ENCODE measurements at places on chromosomes 6 and 20.
A peak's percentile ranks its signal among the peaks of the same experiment; 100 is the strongest.

DNA sequence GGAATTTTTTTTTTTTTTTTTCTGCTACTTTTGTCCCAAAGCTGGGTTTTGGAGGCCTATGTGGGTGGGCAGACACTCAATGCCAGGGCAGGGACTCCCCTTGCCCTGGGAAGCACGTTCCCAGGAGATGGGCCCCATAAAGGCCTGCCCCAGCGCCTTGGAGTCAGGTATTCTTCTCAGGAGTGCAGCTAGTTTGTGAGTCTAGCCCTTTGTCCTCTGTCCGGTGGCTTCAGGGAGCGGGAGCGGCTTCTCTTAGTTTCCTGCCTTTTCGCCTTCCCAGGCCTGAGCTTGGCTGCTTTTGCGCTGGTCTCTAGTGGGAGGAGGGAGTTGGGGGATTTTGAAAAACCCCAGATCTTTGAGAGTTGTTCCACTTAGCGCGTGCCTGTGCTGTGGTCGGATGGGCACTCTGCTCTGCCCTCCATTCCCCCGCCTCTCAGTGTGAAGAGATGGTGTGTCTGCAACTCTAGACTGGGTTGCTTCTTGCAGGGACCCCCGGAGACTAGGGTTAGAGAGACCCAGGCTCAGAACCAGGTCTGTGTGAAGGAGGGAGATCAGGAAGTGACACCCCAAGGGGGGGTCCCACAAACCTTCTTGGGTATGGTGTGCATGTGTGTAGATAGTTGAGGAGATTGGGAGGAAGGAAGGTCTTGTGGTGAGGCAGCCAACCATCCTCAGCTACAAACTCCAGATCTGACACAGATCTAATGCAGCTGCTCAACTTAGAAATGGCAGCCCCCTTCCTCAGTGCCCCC lies 1.3 kb downstream of the PLCG1 start:
- H3K36me3 ChIP-seq: no peaks in the 10 kb centered on the region
- peaks cover 73% of the 10 kb centered on the region for H3K4me1 ChIP-seq
- H3K27ac ChIP-seq: peak overlapping the region; percentile 96
- H3K27me3 ChIP-seq: no peaks in the 10 kb centered on the region
- peak overlapping the region; percentile 95 for H3K4me3 ChIP-seq

GRCh38 chr20:57408536-57409233 lies 17.5 kb downstream of the RBM38 start:
- H3K4me3 ChIP-seq: no peak overlapping the region
- no peaks in the 10 kb centered on the region for H3K27me3 ChIP-seq
- H3K27ac ChIP-seq: no peak overlapping the region

DNA sequence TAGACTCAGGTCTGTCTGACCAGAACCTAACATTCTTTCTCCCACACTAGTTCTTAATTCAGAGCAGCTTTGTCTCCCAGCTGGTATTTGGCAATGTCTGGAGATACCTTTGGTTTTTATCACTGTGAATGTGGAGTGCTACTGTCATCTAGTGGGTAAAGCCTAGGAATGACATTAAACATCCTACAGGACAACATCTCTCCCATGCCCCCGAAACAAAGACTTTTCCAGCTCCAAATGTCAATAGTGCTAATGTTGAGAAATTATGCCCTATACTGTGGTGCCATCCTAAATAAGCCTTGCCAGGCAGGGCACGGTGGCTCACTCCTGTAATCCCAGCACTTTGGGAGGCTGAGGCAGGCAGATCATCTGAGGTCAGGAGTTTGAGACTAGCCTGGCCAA lies 4.2 kb upstream of the TTPAL start:
- H3K4me1 ChIP-seq: peaks cover 4% of the 10 kb centered on the region
- no peak overlapping the region for H3K4me3 ChIP-seq
- no peak overlapping the region for H3K27ac ChIP-seq

- H3K36me3 ChIP-seq: peaks cover 35% of the 10 kb centered on the region
- no peaks in the 10 kb centered on the region for H3K27me3 ChIP-seq
- no peak for DNase-seq
- H3K4me1 ChIP-seq: peaks cover 29% of the 10 kb centered on the region
- peak overlapping the region; percentile 9 for H3K27ac ChIP-seq
Measured at GRCh38 chr6:53264915-53265607, 83.7 kb downstream of the ELOVL5 start.

GRCh38 chr20:34514897-34515483 lies 1.2 kb upstream of the DYNLRB1 start:
- peaks cover 38% of the 10 kb centered on the region for H3K4me1 ChIP-seq
- H3K4me3 ChIP-seq: peak overlapping the region; percentile 94
- peak overlapping the region; percentile 97 for H3K27ac ChIP-seq
- no peaks in the 10 kb centered on the region for H3K36me3 ChIP-seq
- no peak for DNase-seq

DNA sequence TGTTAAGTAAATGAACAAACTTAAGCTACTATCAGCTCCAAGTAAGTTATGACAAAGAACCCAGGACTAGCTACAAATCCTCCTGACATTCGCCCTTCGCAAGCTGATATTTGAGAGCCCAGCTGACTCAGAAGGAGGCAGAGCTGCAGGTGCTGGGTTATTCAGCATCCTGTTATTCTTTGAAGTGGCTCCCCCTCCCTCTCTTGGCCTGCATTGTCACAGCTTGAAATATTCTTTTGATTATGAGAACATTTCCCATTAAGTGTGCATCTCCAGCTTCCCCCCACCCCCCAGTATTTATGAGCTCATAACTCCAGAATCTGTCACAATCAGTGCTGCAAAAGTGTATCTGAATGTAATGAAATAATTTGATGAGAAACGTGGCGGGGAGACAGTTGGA lies 78.8 kb upstream of the RALY start:
- no peaks in the 10 kb centered on the region for H3K36me3 ChIP-seq
- DNase-seq: no peak
- no peaks in the 10 kb centered on the region for H3K4me1 ChIP-seq
- no peak overlapping the region for H3K27ac ChIP-seq
- H3K4me3 ChIP-seq: no peak overlapping the region

- H3K4me3 ChIP-seq: no peak overlapping the region
- H3K27ac ChIP-seq: no peak overlapping the region
- H3K4me1 ChIP-seq: no peaks in the 10 kb centered on the region
- peaks cover 19% of the 10 kb centered on the region for H3K36me3 ChIP-seq
- DNase-seq: peak; percentile 68
Measured at GRCh38 chr20:1308067-1308701, 20.8 kb downstream of the SDCBP2 start.

GRCh38 chr6:37432590-37432915 lies 468 bp upstream of the CMTR1 start:
- H3K27ac ChIP-seq: peak overlapping the region; percentile 96
- peaks cover 16% of the 10 kb centered on the region for H3K36me3 ChIP-seq
- H3K27me3 ChIP-seq: no peaks in the 10 kb centered on the region
- DNase-seq: no peak
- H3K4me3 ChIP-seq: peak overlapping the region; percentile 94
- peaks cover 30% of the 10 kb centered on the region for H3K4me1 ChIP-seq

- H3K36me3 ChIP-seq: no peaks in the 10 kb centered on the region
- H3K27ac ChIP-seq: no peak overlapping the region
- H3K4me1 ChIP-seq: no peaks in the 10 kb centered on the region
- H3K27me3 ChIP-seq: no peaks in the 10 kb centered on the region
- no peak for DNase-seq
Measured at GRCh38 chr6:54775576-54775975, 71.0 kb upstream of the FAM83B start.

GRCh38 chr6:16987996-16988395 lies 113.9 kb upstream of the STMND1 start:
- no peak overlapping the region for H3K4me3 ChIP-seq
- no peaks in the 10 kb centered on the region for H3K27me3 ChIP-seq
- no peaks in the 10 kb centered on the region for H3K4me1 ChIP-seq
- H3K27ac ChIP-seq: no peak overlapping the region
- no peaks in the 10 kb centered on the region for H3K36me3 ChIP-seq
- DNase-seq: no peak

DNA sequence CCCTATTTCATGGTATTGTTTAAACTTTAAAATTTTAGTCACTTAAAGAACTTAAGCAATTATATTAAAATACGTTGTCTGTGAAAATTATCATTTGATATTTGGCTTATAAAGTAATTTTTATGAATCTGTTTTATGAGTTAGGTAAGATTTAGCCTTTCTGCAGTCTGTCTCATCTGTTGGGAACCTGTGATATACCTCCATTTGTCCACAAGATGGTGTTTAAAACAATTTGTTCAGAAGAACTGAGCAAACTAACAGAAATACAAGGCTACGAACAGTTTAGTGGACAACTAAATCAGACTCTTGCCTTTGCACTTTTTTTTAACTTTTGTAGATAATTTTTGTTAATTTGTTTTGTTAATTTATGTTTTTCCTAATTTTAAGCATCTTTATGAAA lies 92.4 kb downstream of the COL9A1 start:
- no peak overlapping the region for H3K27ac ChIP-seq
- no peak overlapping the region for H3K4me3 ChIP-seq
- no peak for DNase-seq
- H3K36me3 ChIP-seq: no peaks in the 10 kb centered on the region
- H3K27me3 ChIP-seq: no peaks in the 10 kb centered on the region

DNA sequence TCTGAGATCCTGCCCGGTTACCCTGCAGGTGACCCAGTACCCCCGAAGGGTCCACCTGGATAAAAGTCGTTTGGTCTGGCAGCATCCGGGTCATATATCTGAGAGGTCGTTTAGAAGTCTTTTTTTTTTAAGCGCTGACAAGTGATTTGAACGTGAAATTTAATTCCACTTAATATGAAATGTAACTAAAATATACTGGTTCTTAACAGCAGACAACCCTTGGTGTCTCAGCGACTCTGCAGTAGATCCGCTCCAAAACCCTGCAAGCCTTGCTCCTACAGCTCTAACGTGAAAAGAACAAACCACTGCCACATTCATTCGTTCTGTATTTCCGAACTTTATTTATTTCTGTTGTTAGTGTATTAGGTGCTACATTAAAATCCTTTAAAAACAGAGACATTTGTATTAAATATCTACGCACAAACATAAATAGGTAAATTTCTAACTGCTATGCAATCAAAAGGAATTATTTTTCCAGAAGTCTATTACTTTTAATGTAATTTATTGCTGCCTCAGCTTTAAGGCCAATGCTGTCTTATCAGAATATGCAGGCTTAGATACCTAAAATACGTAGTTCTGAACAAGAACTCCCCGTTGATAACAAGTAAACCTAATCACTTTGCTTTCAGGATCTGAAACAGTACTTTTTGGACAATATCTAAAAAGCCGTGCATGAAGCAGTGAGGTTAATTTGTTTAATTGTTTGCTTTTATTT lies 33.5 kb upstream of the TCF21 start:
- peaks cover 45% of the 10 kb centered on the region for H3K27me3 ChIP-seq
- H3K27ac ChIP-seq: peak overlapping the region; percentile 66
- H3K4me3 ChIP-seq: no peak overlapping the region
- peaks cover 6% of the 10 kb centered on the region for H3K4me1 ChIP-seq

DNA sequence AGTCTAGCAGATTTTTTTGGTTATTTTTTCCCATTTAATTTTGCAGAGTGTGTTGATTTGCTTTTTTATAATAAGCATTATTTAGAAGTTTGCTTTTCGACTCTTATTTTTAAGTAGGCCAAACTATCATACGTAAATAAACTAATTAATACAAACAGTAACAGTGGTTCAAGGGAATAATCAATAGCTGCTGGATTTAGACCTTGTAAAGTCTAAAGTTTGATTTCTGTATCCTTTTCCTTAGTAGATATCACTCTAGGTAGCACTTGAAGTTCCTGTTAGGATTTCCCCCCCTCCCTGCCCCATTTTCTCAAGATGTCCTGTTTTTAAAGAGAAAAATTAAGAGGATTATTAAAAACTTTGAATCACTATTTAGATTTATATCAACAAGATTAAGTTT lies 136.1 kb downstream of the B3GAT2 start:
- no peaks in the 10 kb centered on the region for H3K27me3 ChIP-seq
- H3K36me3 ChIP-seq: no peaks in the 10 kb centered on the region
- H3K4me1 ChIP-seq: no peaks in the 10 kb centered on the region
- H3K27ac ChIP-seq: no peak overlapping the region

GRCh38 chr6:75563032-75563431 lies 38.6 kb upstream of the SENP6 start:
- no peaks in the 10 kb centered on the region for H3K4me1 ChIP-seq
- H3K4me3 ChIP-seq: no peak overlapping the region
- no peak for DNase-seq
- no peaks in the 10 kb centered on the region for H3K36me3 ChIP-seq

DNA sequence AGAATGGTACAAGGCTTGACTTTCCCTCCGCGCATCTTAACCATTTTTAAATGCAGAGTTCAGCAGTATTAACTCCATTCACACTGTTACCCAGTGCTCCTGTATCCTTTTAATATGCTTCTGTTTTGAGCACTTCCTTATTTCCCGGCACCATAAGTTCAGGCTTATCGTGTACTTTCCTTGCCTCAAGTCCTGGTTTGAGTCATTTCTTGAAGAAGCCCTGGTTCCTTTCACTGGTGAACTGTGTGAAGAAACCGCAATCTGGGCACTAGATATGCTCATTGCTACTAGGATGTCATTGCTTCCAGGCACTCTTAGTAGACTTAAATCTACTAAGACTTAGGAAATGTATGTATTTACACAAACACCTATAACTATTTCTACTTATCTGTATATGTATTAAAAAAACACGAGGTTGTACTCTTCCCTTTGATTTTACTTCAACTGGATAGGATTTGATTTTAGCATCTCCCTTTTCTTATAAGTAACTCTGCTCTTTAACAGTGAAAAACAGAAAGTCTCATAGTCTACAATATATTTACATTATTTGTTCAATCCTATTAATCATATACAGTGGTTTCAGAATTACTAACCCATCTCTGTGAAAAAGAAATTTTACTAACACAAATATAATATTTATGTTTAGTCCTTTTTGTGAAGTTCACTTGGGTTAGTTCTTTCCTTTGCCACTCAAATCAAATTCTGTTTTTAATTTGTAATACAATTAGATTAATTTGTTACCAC lies 135.5 kb downstream of the CDKAL1 start:
- H3K27me3 ChIP-seq: no peaks in the 10 kb centered on the region
- no peak overlapping the region for H3K27ac ChIP-seq
- H3K36me3 ChIP-seq: no peaks in the 10 kb centered on the region
- H3K4me3 ChIP-seq: no peak overlapping the region

DNA sequence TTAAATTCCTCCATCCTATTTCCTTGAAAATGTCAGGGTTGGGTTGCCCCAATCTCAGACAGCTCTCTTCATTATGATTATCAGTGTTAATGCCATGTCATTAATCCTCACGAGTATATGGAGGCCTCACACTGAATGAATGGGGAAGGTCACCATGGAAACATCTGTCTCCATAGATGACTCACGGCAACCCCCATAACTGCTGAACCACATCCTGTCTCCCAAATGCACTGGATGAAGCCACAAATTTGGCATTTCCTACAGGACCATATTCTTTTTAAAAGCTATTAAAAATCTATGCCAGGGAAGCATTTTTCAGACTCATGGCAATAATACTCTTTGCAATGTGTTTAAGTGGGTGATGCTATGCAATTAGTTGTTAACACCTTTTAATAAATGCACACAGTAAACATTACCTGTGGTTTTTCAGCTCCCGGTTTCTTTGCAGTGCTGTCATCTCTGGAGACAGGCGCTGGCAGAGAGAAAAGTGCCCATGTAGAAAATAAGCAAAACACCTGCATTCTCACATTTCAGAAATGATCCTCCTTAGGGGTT lies 80.1 kb upstream of the PTPRK start:
- H3K27me3 ChIP-seq: no peaks in the 10 kb centered on the region
- no peak overlapping the region for H3K27ac ChIP-seq
- no peaks in the 10 kb centered on the region for H3K36me3 ChIP-seq
- no peaks in the 10 kb centered on the region for H3K4me1 ChIP-seq
- H3K4me3 ChIP-seq: no peak overlapping the region
